ENCODE measurements at places on chromosomes 7 and 10. TPM values are rescaled to one million over a fixed set of nuclear protein-coding genes. Genes with fewer than 3 reads are reported as not detected.
A peak's percentile ranks its signal among the peaks of the same experiment; 100 is the strongest.

DNA sequence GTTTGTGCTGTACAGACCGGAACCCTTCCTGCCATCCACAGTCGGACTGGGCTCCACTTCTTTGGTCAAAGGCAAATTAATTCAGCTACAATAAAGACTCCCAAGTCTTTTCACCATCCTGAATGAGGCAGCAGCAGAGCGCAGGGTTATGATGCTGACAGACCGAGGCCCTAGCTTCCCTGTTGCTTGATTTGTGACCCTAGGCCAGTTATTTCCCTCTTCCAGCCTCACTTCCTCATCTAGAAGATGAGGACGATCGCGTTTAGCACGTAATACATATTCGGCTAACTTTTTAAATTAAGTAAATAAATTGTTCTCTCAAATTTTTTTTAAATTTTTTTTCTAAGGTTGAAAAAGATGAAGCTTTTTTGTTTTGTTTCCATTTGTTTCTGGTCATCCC lies 18.1 kb downstream of the ADRB1 start:
- no peak overlapping the region for H3K27ac ChIP-seq
- no peaks in the 10 kb centered on the region for H3K4me1 ChIP-seq
- H3K36me3 ChIP-seq, result no peaks in the 10 kb centered on the region

DNA sequence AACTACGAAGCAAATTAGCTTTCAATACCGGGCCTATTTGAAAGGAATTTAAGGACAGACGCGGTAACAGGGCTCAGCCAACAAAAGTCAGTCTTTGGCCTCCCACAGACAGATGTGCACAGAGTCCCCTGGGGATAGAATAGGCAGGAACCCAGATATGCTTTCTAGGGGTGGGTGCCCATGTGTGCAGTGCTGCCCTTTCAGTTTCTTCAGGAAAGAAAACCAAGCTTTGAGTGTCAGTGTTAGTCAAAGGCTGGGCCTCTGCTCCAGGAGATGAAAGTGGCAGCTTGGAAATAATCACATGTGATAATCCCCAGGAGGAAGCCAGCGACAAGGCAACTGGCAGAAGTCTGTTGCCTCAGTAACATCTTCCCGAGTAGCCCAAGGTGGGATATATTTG lies 43.8 kb upstream of the CSTF2T start:
- H3K4me1 ChIP-seq, result no peaks in the 10 kb centered on the region
- DNase-seq, result no peak
- no peaks in the 10 kb centered on the region for H3K36me3 ChIP-seq
- H3K27ac ChIP-seq, result no peak overlapping the region

DNA sequence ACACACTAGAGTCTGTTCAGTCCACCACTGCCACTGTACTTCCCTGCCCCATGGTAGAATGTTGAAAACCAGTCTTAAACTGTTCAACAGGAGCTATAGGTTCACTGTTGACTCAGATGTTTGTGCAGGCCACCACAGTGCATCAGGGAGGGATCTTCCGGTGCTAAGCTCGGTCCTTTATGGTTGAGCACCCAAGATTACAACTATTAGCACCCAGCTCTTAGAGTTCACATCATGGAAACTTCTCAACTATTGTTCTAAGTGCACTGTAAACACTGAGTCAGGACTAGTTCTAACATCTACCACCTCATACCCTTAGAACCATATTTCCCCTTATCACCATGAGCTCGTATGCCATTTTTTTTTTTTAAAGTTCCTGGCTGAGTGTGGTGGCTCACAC lies 97.1 kb upstream of the MXI1 start:
- no peaks in the 10 kb centered on the region for H3K36me3 ChIP-seq
- no peak for DNase-seq
- no peak overlapping the region for H3K27ac ChIP-seq

DNA sequence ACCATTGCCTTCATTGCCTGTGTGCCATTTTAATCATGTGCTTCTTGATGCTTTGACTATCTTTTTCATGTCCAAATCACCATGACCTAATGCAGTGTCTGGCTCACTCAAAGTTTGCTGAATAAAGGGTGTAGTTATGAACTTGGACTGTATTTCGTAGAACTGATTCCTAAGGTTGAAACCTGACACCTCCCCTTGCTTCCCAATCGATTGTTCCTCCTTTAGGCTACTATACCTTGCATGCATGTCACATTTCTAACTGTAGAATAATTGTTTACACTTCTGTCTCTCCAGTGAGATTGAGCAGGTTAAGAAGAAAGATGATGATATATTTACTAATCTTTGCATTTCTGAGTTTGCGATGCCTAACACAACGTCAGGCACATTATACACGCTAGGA lies 41.0 kb upstream of the CDK1 start:
- H3K4me3 ChIP-seq, result no peak overlapping the region
- no peaks in the 10 kb centered on the region for H3K27me3 ChIP-seq
- peaks cover 43% of the 10 kb centered on the region for H3K4me1 ChIP-seq
- H3K27ac ChIP-seq, result no peak overlapping the region

DNA sequence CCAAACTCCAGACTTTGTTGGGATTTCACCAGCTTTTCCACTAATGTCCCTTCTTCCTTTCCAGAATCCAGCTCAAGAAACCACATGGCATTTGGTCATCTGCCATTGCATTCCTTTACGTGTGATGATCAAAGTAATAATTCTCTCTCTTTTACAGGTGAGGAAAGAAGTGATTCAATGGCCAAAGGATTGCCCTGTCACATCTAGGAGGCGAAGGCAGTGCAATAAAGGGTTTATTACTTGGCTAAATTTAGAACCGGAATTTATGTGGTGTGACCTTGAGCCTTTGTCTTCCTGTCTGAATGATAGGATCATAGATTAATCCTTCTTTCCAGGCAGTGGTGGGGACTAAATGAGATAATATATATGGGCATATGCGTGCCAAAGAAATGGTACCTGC lies 58.3 kb upstream of the COBL start:
- H3K27me3 ChIP-seq, result no peaks in the 10 kb centered on the region
- peaks cover 17% of the 10 kb centered on the region for H3K4me1 ChIP-seq
- no peak overlapping the region for H3K27ac ChIP-seq
- H3K36me3 ChIP-seq, result no peaks in the 10 kb centered on the region
- H3K4me3 ChIP-seq, result no peak overlapping the region
- peak; percentile 67 for DNase-seq

DNA sequence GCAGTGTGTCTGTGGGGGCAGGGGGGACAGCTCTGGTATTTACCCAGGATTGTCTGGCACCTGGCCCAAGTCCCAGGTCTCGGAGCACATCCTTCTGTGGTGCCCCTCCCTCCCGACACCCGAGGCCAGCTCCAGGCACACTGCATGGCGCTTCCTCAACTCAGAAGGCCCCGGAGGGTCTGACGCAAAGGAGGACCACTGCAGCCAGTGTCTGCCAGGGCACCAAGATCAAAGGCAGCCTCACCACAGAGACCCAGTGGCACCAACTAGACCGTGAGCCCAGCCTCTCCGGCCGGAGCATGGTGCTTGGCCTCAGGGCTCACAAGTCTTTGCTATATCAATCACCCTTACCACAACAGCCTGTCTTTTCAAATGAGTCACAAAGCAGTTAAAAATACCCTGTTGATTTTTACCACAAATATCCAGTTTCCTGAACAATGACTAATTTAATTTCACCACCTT lies 99.3 kb upstream of the DDC start:
- peaks cover 12% of the 10 kb centered on the region for H3K36me3 ChIP-seq
- H3K4me1 ChIP-seq, result peaks cover 23% of the 10 kb centered on the region
- peak; percentile 85 for DNase-seq
- H3K27me3 ChIP-seq, result no peaks in the 10 kb centered on the region
- H3K27ac ChIP-seq, result peak overlapping the region; percentile 83

- H3K4me3 ChIP-seq, result no peak overlapping the region
- no peak for DNase-seq
- H3K4me1 ChIP-seq, result peaks cover 7% of the 10 kb centered on the region
- H3K27me3 ChIP-seq, result no peaks in the 10 kb centered on the region
- peaks cover 7% of the 10 kb centered on the region for H3K36me3 ChIP-seq
- H3K27ac ChIP-seq, result no peak overlapping the region
Measured at GRCh38 chr10:103111031-103111917, 81.8 kb downstream of the NT5C2 start.

DNA sequence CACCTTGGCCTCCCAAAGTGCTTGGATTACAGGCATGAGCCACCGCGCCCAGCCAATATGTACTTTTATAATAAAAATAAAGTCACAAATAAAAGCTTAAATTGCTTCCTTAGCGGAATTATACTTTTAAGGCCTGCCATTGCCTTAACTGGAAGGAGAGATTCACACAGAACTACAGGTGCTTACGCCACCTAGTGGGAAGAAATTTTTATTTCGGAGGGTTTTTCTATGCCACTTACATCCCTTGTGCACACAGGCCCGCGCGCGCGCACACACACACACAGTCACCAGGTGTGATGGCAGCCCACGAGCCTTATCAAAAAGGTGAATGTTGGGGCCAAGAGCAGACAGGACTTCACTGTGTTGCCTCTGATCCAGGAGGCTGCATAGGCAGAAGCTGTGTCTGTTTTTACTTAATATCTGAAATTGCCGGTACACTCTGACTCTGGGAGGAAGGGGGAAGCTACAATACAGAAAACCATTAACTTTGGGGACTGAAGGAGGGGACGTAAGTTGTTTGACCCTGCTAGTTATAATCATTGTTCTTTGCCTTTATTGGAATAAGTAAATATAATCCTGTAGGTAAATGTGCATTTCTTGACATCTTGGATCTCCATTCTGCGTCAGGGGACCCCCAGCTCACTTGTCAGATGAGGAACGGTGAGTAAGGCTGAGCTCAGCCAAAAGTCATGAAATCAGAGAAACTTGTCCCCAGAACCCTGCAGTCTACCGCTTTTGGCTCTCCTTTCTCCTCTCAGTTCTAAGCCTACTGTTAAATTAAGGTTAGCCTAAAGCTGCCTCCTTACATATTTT lies 87.1 kb downstream of the SLC16A9 start:
- H3K27ac ChIP-seq, result no peak overlapping the region
- no peaks in the 10 kb centered on the region for H3K36me3 ChIP-seq
- DNase-seq, result peak; percentile 98

DNA sequence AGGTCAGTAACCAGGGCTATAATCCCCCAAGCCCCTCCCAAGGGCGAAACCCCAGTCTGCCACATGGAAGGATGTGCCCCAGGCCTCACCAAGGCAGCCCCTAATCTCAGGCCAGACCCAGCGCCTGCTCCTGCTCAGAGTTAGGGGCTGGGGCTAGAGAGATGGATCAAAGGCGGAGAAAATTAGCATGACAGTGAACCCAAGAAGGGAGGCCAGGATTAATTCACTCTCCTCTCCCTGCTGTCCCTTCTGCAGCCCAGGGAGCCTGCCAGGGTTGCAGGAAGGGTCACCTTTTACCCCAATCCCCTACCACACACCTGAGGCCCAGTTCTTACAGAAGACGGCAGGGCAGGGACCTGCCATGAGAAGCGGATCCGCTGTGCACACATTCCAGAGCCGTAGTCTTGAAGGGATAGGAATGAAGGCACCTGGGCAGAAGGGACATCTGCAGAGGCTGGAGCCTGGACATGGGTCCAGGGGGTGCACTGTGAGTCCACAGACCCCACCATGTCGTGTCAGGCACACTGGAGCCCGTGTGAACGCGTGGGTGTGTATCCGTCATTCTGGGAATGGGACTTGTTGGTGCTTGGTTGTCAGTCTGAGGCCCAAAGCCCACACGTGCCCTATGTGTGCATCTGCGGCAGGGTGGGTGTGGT lies 11.9 kb upstream of the ZMIZ1 start:
- H3K27ac ChIP-seq, result no peak overlapping the region
- H3K4me1 ChIP-seq, result peaks cover 4% of the 10 kb centered on the region
- no peak overlapping the region for H3K4me3 ChIP-seq
- no peaks in the 10 kb centered on the region for H3K27me3 ChIP-seq
- no peaks in the 10 kb centered on the region for H3K36me3 ChIP-seq

DNA sequence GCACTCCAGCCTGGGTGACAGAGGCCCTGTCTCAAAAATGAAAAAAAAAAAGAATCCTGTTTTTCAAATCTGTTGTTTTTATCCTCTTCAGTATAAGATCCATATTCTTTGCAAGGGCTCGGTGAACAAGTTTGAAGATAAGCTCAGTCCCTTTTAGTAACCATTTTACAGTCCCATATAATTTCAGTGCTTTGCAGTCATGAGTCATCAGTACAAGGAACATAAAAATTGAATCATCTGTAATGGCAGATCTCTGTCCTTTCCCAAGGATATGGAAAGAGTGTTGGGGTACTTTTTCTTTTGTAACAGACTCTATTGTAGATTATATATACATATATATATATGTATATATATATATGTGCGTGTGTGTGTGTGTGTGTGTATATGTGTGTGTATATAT lies 52.2 kb upstream of the ZPBP start:
- DNase-seq, result no peak
- no peaks in the 10 kb centered on the region for H3K36me3 ChIP-seq
- no peaks in the 10 kb centered on the region for H3K4me1 ChIP-seq
- no peak overlapping the region for H3K4me3 ChIP-seq
- no peak overlapping the region for H3K27ac ChIP-seq

Gene ZNF33B
- 11.7 TPM for total RNA-seq
